ENCODE measurements at places on chromosomes 4 and X.

- DNase-seq, result no peak
Observed at GRCh38 chr4:48854395-48854683, 23.5 kb downstream of the OCIAD1 start.

DNA sequence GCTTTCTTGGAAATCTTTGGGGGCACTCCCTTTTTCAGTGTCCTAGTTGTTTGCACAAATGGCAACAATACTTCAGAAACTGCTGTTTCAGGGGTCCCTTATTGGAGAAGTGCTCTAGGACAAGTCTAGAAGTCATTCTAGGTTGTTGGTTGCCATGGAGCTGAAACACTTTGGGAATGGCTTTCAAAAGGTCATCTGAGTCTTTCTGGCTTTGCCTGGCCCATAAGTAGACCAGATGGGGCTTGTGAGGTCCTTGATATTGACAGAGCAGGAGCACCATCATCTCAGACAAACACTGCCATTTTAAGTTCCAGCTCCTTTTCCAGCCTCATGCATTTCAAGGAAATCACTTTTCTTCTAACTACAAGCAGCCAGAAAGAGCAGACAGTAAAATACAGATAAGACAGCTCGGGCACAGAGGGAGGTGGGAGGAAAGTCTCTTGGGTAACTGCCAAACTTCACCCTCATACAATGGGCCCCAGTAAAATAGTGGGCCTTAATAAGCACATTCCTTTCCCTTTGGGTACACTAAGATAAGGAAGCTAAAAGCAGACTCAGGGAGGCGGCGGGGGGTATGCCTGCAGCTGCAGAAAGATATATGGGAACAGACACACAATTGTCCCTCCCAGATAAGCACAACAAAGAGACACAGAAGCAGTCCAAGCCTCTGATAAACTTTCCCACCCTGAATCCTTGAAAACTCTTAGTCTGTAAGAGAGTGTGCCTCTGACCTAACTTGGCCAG lies 8.5 kb upstream of the NXF3 start:
- no peak for DNase-seq

DNA sequence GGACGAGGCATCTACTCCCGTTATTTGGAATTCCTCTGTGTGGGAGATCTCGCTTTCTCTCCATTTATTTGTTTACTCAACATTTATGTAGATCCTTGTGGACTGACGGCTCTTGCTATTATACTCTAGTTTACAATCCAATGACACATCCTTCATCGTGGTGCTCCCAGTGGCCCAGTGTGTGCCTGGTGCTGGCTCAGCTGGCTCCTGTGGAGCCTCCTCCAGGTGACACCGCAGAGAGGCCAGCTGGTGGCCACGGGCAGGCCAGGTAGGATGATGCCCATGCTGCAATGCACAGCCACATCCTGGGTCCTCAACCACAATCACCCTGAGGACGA lies 84.0 kb upstream of the AFAP1 start:
- no peak for DNase-seq

DNA sequence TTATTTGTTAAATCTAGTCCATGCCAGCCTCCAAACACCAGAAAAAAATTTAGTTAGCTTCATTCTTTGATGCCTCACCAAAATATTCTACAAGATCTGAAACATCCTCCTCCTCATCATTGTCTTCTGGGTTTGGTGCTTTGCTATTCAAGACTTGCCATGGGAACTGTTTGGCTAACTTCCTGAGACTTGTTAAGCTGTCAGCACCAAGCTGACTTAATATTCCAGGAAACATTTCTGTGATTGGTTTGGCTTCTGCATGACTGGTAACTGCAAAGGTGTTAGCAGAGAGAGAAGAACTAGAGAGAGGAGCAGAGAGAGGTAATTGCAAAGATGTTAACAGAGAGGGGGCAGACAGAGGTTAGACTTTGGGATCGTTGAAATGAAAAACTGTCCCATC lies 101.3 kb downstream of the PALLD start:
- no peak for DNase-seq

GRCh38 chr4:22238742-22239141 lies 277.1 kb downstream of the ADGRA3 start:
- DNase-seq, result no peak

- no peak for DNase-seq
Observed at GRCh38 chrX:3066555-3066954, 25.3 kb downstream of the ARSF start.

DNA sequence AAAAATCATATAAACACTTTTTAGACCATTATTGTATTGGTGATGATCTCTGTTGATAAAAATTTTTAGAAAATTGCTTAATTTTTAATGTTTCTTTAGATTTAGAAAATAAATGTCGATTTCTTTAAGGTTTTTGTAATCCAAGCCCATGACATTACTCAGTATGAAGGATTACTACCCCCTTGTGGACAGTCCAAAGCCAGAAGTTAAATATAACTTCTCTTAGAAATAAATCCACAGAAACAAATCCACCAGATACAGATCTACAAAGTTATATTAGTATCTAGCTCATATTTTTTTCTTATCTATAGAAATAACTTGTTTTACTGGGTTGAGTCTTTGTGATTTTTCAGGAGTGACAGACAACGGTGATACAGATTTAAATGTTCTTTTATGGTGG lies 18.9 kb downstream of the TIFA start:
- DNase-seq, result no peak

DNA sequence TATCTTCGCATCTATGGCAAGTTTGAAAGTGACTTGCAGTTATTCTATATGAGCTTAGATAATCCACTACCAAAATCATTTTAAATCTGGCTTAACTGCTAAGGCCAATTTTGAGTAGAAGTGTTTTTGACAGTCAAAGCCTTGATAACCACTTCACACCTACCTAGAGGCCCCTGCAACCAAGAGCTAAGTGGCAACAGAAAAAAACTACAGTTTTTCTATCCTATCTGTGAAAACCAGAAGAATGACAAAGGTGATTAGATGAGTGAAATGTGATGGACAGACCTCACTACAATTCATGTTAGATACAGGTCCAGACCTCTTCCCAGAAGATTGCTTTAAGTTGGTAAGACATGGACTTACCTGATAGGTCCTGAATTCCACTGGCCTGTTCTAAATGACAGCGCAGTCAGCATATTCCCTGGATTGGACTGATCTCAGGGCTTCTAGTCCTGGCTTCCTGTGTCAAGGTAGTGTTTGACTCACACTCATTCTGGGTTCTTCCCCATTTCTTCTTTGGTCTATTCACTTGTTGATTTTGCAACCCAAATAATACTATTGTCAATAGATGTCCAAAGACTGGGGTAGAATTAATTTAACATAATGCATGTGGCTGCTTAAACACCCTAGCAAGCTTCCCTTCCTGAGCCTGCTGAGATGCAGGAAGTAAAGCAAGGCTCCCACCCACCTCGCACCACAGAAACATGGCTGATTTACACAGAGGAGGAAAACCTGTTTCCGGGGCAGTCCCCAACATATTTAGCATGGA lies 65.1 kb downstream of the PPP3CA start:
- no peak for DNase-seq

- no peak for DNase-seq
Observed at GRCh38 chr4:3768842-3769641, 2.9 kb downstream of the ADRA2C start.

- DNase-seq, result no peak
Observed at GRCh38 chr4:139851133-139851532, 185.5 kb downstream of the MGST2 start.

GRCh38 chr4:136329042-136329662 lies 1203.1 kb downstream of the PCDH18 start:
- no peak for DNase-seq

GRCh38 chr4:37644962-37645361 lies 41.2 kb downstream of the RELL1 start:
- no peak for DNase-seq

- no peak for DNase-seq
Observed at GRCh38 chr4:82402196-82402775, 28.0 kb downstream of the HNRNPDL start.

- no peak for DNase-seq
Observed at GRCh38 chrX:49829016-49829415, at the start of gene PAGE4. Gene PAGE4, plus strand, starts transcription at chrX:49829303. Its CDS starts 1,126 bp downstream, at chrX:49830429.

DNA sequence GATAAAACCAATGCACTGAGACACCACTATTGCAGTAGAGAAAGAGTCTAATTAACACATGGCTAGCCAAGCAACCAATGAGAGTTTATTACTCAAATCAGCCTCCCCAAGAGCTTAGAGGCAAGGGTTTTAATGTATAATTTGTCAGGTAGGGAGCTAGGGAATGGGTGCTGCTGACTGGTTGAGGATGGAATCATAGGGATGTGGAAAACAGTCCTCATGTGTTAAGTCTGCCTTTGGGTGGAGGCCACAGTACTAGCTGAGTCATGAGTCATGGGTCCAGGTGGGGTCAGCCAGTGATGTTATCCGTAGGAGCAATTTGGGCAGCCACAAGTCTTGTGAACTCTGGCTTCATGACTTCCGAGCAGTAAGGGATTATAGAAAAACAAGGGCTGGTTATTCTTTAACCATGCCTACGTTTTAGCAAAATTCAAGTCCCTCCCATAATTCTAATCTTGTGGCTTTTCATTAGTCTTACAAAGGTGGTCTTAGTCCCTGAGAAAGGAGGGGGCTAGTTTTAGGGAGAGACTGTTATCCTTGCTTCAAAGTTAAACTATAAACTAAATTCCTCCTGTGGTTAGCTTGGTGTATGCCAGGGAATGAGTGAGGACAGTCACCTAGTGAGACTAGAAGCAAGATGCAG lies 25.1 kb upstream of the PLAC8 start:
- DNase-seq, result no peak

DNA sequence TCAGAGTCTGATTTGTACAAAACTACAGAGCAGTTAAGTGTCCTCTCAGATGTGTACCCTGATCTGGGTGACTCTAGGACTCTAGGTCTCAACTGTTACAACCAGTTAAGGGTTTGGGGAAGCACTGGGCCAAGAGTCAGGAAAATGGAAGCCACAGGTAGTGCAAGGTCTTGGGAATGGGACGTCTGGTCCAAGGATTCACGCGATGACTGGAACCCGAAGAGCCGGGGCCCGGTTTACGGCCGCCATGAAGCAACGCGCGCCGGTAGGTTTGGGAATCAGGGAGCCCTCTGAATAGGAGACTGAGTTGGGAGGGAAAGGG lies 321 bp upstream of the HPRT1 start:
- no peak for DNase-seq

DNA sequence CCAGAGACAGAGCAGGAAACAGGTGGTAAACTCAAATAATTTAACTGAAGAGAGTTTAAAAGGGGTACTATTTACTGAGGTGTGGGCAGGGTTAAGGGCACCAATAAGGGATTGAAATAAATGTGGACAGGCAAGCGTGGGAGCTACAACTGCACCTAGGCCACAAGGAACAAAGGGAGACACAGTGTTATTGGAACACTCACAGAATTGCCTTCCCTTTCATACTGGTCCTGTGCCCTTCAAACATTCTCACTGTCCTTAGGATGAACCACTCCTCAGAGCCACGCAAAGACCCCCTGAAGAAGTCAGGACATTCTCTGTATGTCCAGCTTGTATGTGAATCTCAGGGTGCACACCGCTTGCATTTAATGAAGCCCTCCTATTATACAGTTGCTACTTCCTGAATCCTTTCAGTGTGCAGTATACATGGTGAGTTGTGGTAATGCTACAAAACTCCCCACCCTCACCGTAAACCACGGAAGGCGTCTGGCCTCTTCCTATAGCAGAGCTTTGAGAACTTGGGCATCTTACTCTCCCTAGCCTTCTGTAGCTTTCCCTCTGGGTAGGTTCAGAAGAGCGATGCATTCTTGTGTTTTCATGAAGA lies 9.6 kb upstream of the MRPL1 start:
- DNase-seq, result peak; percentile 51

GRCh38 chr4:140048419-140048995 lies 105.5 kb downstream of the MAML3 start:
- no peak for DNase-seq

DNA sequence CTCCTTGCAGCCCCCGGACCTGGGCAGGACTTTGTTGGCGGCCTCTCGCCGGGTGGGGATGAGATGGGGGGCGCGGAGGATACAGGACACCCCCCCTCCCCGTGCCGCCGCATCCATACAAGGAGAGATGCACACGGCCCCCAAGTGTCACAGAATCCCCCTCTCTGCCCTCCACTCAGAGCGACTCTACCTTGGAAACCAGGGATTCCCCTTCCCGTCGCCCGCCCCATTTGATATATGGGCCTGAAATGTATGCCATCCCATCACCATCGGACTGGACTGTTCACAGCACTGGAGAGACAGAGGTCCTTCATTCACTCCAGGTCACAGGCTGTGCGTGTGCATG lies 426 bp downstream of the PORCN start:
- DNase-seq, result no peak

GRCh38 chr4:55947912-55948725 lies 626 bp upstream of the CEP135 start:
- DNase-seq, result no peak

DNA sequence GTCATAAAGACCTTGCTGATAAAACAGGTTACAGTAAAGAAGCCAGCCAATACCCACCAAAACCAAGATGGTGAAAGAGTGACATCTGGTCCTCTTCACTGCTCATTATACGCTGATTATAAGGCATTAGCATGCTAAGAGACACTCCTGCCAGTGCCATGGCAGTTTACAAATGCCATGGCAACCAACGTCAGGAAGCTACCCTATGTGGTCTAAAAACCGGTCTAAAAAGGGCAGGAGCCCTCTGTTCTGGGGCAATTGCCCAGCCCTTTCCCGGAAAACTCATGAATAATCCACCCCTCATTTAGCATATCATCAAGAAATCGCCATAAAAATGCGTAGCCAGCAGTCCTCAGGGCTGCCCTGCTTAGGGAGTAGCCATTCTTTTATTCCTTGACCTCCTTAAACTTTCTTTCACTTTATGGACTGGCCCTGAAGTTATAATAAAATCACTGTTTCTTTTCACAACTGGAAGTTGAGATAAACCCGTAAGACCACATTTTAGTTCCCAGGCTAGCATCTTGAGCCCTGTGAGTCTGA lies 260.5 kb upstream of the FAT1 start:
- DNase-seq, result no peak

- no peak for DNase-seq
Observed at GRCh38 chr4:94673961-94674360, 83.8 kb upstream of the BMPR1B start.
